Posterior cingulate gyrus (tissue), 11 donors: ENCODE measurements at places on chromosomes 16 and 17.

DNA sequence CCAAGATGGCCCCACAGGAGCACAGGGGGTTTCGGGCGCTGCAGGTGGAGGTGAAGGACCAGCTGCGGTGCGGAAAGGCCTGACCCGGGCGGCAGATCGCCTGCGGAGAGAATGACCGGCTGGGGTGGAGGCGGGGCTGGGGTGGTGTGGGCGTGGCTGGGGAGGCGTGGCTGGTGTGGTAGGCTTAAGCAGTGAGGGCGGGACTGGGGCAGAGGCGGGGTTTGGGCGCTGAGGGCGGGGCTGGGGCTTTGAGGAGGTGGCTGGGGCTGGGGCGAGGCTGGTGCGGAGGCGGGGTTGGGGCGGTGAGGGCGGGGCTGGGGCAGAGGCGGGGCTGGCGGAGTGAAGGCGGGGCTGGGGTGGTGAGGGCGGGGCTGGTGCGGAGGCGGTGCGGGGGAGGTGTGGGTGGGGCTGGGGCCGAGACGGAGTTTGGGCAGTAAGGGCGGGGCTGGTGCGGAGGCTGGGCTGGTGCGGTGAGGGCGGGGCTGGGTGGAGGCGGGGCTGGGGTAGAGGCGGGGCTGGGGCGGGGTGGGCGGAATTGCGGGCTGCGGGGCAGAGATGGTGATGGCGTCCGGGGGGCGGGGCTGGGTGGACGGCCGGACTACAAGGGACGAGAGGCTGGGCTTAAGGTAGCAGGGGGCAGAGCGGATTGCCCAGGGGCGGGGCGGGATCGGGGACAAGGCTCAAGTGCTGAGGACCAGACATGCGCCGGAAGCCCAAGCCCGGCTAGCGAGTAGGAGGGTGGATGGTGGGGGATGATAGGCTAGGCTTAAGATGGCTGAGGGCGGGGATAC is 9.9 kb upstream of the GSDMA start:
- peak; percentile 98 for DNase-seq

DNA sequence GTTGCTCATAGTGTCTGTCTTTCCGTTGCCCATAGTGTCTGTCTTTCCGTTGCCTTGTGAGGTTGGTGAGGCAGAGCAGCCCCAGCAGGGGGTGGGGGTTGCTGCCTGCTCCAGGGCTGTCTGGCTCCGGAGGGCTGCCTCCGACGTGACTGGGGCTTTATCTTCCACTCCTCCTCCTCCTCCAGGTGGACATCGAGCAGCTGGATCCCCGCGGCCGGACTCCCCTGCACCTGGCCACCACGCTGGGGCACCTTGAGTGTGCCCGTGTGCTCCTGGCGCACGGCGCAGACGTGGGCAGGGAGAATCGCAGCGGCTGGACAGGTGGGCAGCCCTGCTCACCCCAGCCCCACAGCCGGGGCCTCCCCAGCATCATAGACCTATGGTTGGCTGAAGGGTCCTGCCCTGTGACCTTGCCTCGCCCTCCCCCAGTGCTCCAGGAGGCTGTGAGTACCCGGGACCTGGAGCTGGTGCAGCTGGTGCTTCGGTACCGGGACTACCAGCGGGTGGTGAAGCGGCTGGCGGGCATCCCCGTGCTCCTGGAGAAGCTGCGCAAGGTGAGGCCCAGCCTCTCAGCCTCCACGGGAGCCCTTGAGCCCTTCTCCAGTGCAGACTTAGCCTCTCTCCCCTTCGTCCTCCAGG is 14.7 kb downstream of the ANKRD13B start:
- DNase-seq: no peak

GRCh38 chr17:64466019-64466735 is 17.3 kb downstream of the MILR1 start:
- no peak for DNase-seq

DNA sequence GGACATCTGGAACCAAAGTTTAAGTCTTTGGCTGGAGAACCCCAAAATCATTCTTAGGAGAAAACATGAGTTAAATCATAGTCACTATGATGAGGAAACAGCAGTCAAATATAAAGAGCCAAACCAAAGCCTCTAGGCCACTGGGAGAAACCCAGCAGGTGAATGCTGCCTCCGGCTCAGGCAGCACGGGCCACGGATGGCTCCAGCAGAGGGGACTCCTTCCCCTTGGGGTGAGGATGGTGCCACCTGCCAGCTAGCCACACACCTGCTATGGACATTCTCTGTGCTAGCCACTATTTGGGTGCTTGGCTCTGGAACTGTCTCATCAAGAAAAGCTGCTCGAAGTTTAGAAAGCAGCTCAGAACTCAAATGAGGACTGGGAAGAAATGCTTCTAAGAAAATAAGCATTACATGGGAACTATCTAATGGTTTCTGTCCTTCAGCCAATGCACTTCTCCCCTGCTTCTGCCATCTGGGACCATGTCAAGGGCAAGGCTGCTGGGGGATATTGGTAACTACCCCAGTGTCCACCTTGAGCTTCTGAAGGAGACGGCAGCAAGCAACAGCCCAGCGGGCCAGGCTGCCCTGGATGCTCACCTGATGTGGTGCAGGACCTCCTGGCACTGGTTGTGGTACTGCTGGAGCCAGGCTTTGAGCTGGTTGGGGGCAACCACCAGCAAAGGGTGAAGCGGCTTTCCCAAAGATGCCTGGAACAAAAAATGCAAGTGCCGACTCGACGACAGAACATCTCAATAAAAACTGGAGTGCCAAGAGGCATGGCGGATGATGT is 22.5 kb downstream of the ELAC2 start:
- no peak for DNase-seq

DNA sequence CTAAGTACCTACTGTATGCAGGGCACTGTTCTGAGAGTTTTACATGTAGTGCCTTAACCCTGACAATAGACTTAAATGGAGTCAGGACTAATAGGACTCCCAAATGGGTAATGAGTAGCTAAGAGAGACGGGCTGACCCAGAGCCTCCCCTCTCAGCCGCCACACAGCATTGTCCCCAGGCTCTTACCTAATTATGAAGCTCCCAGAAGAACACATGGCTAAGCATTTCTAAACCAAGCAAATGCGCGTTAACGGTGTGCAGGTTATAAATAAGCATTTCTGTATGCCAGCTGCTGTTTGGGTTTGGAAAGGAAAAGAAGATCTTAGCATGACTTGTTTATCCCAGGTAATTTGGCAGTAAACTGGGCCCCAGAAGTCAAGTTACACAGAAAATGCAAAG is 14.3 kb downstream of the KATNIP start:
- DNase-seq: no peak

DNA sequence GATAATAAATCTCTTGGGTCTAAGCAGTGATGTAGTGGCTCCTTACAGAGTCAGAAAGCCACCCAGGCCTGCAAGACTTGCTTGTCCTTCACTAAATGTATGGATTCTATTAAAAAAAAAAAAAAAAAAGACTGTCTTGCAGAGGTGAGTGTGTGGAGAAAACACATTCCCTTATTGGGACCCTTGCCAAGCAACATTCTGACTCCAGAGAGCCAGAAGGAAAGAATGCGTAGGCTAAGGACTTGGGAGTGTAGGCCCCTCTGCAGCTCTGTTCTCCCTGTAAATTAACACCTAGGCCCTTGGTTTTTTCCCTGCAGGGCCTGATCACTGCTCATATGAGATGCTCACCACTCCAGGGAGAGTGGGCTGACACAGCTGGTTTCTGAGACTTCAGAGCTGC is 17.8 kb downstream of the SCPEP1 start:
- DNase-seq: no peak

DNA sequence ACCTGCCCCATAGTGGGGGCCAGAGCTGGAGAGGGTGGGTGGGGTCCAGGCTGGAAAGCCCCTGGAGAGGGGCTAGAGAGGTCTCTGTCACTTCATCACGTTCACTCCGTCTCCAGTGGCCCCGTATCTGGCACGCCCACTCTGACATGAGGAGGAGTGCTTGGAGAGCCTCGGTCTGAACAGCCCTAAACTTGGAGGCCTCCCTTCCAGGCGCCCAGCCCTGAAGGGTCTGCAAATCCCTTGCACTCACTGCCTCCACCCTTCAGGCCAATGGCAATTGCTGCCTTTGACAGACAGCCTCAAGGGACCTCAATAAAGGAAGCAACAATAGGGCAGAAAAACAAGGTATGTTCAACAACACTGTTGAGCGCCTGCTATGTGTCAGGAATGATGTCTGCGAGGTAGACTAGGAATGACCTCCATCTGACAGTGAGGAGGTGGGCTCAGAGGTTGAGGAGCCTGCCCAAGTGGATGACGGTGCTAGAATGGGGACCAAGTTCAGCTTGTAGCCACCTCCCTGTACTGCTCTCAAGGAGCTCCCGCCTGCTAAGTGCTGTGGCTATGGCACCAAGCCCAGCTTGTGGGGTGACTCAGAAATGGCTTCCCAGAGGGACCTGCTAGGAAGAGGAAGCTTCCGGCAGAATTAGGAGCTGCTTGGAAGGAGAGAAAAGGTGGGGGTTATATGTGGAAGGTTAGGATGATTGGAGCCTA is 2.9 kb upstream of the EPX start:
- DNase-seq: peak; percentile 28

DNA sequence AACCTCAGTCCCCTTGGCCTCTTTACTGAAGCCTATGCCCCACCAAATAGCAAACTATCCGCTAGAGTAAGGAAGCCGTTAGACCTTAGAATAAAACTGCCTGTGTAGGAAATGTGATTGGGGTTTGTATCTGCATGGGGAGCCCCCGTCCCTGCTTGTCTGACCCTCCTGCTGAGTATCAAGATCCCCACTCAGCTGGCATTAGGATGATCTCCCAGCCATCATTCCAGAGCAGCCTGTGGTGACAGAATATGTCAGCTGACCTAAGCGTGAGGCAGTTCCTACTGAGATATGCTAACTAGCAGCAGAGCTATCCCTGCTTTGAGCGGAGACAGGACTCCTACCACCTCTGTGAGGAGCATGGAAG is 645 bp upstream of the GFOD2 start:
- no peak for DNase-seq
